ENCODE measurements at places on chromosomes 6 and 20.

- DNase-seq, result no peak
Observed at GRCh38 chr6:122102026-122102425, 297.4 kb upstream of the HSF2 start.

DNA sequence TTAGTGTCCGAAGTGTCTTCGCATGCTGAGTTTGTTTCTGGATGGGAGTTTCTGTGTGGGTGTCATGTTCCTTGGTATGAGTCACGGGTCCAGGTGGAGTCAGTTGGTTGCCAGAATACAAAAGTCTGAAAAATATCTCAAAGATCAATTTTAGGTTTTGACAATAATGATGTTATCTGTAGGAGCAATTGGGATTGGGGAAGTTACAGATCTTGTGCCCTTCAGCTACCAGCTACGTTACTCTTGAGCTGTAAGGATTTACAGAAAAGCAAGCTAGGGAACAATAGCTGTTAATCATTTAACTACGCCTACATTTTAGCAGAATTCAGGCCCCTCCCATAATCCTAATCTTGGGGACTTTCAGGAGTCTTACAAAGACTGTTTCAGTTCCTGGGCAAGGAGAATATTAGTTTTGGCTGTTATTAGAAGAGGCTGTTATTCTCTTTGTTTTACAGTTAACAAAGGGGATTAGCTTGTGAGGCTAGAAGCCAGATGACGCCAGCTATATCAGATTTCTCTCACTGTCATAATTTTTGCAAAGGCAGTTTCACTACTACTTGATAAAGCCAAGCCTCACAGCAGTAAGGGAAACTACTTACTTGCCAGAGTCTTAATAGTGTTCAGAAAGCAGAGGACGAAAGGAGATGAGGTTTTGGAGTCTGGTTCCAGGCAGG lies 15.4 kb upstream of the SLC22A16 start:
- DNase-seq, result no peak

DNA sequence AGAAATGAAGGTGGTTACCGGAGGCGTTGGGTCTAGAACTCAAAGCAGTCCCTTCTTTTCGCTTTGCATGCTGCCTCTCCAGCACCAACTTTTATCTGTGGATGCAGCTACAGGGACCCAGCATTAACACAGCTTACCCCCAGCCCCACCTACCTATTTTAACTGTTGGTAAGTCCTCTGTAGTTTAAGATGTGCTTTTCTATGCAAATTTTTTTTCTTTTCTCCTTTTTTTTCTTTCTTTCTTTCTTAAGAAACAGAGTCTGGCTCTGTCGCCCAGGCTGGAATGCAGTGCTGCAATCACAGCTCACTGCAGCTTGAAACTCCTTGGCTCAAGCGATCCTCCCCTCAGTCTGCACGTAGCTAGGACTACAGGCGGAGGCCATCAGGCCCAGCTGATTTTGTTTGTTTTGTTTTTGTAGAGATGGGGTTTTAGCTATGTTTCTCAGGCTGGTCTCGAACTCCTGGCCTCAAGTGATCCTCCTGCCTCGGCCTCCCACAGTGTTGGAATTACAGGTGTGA lies 6.5 kb upstream of the USP45 start:
- no peak for DNase-seq

DNA sequence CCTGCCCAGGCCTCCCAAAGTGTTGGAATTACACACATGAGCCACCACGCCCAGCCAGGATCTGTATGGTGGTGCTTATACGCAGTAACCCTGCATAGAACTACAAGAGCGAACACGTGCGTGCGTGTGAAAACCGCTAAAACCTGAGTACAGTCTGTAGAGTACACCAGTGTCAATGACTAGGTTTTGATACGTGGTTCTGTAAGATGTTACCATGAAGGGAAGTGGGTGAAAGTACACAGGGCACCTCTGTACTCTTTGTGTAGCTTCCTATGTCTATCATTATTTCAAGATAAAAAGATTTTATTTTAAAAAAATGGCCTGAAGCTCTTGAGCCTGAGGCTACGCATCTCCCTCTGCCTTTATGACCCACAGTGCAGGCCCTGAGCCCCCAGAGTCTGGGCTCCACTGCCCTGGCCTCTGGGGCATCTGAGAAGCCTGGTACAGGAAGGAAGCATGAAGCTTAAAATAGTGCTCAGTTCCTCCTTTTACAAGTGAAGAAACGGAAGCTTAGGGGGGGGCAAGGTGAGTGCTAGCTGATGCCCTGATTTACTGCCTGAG lies 21.6 kb downstream of the LY86 start:
- peak; percentile 70 for DNase-seq

DNA sequence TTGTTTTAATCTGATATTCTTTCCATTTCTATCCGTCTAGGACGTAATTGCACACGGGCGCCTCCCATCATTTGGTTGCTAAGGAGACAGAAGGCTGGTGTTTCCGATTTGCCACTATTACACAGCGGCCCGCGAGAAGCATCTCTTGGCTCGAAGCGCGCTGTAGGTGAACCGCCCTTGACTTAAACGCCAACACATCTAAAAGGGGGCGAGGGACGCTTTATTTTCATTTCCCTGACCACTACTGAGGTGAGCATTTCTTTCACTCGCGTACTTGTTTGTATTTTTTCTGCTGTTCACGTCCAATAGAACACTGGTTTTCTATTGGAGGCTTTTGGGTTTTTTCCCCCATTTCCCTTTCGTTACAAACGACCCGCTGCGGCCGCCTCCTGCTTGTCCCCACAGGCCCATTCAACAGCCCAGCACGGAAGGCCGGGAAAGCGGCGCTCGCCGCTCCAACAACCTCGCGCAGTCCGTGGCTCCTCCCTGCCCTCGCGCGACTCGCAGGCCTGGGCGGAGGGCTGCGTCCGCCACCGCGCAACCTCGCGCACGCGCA lies 505 bp upstream of the WRNIP1 start:
- DNase-seq, result peak; percentile 74

- no peak for DNase-seq
Observed at GRCh38 chr6:133577851-133578250, 311.1 kb upstream of the TCF21 start.

DNA sequence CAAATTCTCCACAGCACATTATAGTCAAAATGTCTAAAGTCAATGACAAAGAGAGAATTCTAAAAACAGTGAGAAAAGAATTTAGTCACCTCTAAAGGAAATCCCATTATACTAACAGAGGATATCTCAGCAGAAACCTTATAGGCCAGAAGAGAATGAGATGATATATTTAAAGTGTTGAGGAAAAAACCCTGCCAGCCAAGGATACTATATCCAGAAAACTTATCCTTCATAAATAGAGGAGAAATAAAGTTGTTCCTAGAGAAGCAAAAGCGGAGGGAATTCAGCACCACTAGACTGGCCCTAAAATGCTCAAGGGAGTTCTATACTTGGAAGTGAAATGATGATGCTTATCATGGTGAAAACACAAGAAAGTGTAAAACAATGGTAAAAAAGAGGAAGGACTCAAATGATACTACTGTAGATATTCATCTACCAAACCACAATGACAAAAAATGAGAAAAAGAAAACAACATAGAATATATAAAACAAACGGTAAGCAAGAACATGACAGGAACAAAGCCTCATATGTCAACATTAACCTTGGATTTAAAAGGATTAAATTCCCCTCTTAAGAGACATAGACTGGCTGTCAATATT lies 16.7 kb downstream of the GPRC6A start:
- no peak for DNase-seq

DNA sequence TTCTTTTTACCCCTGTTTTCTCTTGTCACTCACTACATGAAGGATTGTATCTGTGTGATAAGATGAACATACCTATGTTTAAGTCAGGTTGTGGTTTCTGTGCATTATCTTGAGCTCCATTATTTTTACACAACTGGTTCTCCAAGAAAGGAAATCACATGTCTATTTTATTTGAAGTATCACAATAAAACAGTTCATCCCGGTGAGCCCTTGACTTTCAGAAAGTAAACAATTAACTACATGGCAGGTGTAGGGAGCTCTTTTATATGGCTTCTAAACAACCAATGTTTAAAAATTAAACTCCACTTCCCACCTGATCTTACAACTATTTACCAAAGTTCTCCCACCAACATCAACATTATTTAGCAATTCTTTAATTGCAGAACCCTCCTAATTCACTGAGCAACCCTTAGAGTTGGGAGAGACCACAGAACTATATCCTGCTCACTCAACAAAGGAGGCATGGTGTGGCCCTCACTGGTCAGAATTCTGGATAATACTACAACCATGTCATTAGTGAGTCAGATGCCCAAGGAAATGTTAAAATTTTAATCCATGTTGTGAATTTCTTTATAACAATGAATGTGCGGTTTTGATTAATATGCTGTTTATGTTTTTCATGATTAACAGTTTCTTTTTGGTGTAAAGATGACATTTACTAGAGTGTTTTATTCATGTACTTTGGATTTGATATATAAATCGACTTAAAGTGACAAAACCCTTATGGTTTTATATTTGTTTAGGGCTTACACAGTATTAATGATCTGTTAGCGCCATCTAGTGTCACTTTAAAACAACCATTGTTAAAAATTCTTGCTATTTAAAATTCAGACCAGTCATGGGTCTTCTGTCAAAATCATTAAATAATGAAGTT lies 50.0 kb upstream of the SCGN start:
- DNase-seq, result peak; percentile 46

GRCh38 chr20:21936261-21936660 lies 230.8 kb downstream of the PAX1 start:
- no peak for DNase-seq

DNA sequence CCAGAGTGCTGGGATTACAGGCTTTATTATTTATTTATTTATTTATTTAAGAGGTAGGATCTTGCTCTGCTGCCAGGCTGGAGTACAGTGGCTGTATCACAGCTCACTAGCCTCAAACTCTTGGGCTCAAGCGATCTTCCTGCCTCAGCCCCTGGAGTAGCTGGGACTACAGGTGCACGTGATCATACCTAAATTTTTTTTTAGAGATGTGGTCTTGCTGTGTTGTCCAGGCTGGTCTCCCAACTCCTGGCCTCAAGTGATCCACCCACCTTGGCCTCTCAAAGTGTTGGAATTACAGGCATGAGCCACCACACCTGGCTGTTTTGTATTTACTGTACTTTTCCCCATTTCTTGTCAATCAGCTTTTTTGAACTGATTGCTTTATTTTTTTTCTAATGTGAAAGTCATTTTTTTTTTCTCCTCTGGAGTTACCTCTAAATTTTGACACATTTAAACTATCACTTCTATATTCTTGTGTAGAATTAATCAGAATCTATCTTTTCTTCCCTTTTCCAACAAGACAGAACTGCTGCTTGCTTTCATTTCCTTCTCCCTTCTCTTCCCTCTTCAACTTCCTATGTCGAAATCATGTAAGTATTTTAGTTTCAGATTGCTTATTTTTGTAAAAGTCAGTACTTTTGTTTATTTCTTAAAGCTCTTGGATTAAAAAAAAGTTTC lies 12.0 kb downstream of the PANK2 start:
- no peak for DNase-seq

DNA sequence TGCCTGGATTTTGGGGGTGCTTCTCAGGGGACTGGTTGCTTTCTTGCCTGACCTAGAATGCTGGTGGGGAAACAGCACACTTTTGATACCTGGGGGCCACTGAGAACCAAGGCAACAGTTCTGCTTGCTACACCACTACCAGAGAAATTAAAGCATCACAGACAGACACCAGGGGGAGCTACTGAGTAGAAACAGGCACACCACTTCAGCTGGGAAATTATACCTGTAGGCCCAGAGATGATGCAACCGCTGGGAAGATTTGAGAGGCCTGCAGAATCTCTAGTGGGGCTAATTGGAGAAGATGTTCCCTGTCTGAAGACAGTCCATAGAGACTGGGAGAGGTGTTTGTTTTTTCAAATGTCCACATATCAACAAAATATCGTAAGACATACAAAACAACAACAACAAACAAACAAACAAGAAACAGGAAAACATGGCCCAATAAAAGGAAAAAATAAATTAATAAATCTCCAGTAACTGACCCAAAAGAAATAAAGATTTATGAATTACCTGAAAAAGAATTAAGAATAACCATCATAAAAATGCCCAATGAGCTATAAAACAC lies 129.4 kb upstream of the RIN2 start:
- DNase-seq, result peak; percentile 47

GRCh38 chr6:7979831-7980230 lies 69.2 kb upstream of the TXNDC5 start:
- no peak for DNase-seq

DNA sequence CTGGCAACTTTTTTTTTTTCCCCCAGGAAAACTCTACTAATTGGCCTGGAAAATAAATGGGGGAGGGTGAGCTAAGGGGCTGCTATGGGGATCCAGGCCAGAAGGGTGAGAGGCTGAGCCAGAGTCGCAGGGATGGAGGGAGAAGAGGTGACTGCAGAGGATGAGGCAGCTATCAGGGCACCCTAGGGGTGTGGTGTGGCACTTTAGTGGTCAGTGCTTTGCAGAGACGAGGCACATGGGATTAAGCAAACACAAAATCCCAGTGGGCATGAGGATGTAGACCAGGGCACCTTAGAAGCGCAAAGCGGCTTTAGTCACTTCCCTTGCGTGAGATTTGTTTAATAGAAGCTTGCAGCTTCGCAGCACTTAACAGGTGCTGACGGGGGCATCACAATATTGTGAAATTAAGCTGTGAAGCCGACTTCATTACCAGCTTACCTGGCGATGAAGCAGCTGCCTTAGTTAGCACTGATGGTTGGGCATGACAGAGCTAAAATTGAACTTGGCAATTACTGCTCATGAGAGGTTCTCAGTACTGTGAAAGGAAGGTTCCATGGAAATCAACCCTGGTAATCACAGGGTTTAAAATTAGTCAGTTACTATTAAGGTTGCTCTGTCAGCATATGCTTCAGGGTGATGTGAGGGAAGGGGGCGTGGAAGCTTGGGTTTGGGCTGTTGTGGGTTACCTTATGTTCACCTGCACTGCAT lies 26.0 kb downstream of the TOX2 start:
- DNase-seq, result no peak

GRCh38 chr6:11699576-11699975 lies 79.0 kb downstream of the ADTRP start:
- DNase-seq, result no peak

- DNase-seq, result no peak
Observed at GRCh38 chr6:115969207-115969929, 91.3 kb downstream of the FRK start.

DNA sequence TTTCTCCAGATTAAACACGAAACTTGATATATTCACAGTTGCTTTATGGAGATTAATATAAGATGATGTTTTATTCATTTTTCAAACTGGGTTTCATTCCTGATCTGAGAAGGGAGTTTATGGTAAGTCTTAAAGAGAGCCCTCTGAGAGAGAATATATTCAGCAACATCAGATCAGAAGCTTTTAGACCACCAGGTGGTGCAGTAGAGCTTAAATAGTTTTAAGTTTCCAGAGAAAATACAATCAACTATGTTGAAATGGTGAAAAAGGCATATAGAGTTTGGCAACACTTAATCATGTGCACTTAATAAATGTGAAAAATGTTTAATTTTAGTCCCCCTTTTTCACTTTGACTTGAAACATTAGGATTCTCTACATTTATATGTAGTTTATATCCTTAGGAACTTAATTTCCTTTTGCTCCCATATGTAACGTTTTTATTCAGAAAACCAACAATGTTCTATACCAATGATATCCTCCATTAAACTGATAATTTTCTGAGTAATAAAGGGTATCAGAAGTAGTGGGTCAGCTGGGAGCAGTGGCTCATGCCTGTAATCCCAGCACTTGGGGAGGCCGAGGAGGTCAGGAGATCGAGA lies 86.4 kb upstream of the CLDN20 start:
- peak; percentile 14 for DNase-seq

Measured in CD4-positive, CD25-positive, alpha-beta regulatory T cell (primary cell).